ENCODE measurements at places on chromosomes 1 and 21. TPM values are rescaled to one million over a fixed set of nuclear protein-coding genes. Genes with fewer than 3 reads are reported as not detected.

Gene PTPRF
- total RNA-seq = 0.22 TPM

DNA sequence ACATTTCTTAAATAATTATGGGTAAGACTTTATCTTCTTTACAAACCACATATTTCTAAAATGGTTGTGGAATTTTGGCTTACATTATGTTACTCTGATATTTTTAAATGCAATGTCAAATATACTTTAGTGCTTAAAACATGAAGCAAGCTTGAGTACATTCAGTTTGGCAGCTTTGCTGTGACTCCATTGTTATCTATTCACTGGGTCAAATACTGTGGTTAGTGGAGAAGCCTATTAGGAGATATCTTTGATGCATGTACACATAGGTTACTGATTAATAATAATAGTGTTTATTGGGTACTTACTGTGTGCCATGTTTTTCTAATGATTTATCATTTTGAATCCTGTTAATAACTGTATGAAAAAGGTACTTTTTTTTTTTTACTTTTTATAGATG, 520.4 kb upstream of the B3GALT2 start:
- H3K4me3 ChIP-seq = no peak overlapping the region
- no peaks in the 10 kb centered on the region for H3K36me3 ChIP-seq
- DNase-seq = no peak
- H3K27ac ChIP-seq = no peak overlapping the region

DNA sequence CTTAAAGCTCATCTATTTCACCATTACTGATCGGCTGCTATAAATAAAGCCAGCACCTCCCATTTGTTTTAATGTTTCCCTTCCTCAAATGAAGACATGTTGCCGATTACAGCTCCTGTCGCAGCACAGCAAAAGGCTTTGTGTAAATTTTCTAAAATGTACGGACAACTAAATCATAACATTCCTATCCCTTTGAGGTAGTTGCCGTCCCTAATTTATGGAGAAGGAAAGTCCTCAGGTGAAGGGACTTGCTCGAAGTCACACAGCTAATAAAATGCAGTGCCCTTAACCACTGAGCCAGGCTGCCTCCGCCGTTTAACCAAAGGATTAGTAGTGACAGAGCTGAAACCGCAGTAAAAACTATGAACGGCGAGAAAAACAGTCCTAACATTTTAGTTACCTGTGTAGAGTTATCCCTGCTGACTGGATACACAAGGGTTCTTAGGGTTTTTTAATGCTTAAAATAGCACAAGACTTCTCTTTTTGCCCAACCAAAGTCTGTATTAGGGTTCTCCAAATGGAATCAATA, 871 bp downstream of the PINK1 start:
- DNase-seq = peak; percentile 59
- H3K4me3 ChIP-seq = peak overlapping the region; percentile 98
- peak overlapping the region; percentile 74 for H3K27ac ChIP-seq
- H3K36me3 ChIP-seq = peaks cover 8% of the 10 kb centered on the region
- peaks cover 1% of the 10 kb centered on the region for H3K27me3 ChIP-seq

GRCh38 chr21:36430841-36431240, 45.6 kb downstream of the CHAF1B start:
- no peaks in the 10 kb centered on the region for H3K36me3 ChIP-seq
- no peak for DNase-seq
- H3K4me3 ChIP-seq = no peak overlapping the region
- peaks cover 6% of the 10 kb centered on the region for H3K4me1 ChIP-seq

Gene PLA2G2F
- not detected for total RNA-seq

- no peaks in the 10 kb centered on the region for H3K4me1 ChIP-seq
- DNase-seq = no peak
- H3K36me3 ChIP-seq = no peaks in the 10 kb centered on the region
- no peaks in the 10 kb centered on the region for H3K27me3 ChIP-seq
Observed at GRCh38 chr1:54701066-54701465, 14.6 kb upstream of the TTC4 start.

- H3K4me3 ChIP-seq = no peak overlapping the region
- no peaks in the 10 kb centered on the region for H3K27me3 ChIP-seq
- H3K27ac ChIP-seq = no peak overlapping the region
- peaks cover 47% of the 10 kb centered on the region for H3K36me3 ChIP-seq
- no peak for DNase-seq
Observed at GRCh38 chr1:232966663-232967062, 16.3 kb downstream of the NTPCR start.

Gene CD53
- total RNA-seq = 397 TPM

Gene DMRTA2
- total RNA-seq = not detected

DNA sequence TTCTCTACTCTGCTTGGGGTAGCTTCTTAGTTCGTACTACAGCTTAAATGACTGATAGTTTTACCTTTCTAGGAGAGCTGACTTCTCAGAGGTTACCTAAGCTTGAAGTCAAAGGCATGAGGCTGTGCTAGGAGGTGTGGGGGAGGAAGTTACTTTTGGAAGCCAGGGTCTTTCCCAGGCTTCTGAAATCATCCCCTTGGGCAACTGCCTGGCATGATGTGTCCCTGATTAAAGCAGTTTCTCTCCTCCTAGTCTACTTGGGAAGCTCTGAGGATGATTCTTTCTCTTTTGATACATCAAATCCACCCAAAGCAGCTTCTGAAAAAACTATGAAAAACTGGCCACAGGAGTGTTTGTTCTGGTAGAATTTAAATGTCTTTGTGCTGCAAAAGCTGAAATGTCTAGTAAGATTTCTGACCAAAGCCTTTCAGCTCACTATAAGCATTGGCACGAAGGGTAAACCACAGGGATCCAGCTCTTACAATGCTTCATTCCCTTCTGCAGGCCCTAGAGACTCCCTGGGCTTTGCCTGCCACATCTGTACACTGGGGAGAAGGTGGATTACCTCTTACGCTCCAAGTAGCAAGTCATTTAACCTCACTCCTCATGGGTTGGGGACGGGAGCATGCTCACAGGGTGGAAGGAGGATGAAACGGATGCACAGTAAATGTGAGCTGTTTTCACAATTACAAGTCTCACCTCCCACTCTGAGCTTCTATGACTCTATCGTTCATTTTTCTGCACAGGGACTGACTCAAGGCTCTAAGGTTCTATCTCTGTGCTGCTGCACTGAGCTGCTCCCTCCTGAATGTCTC, 59.6 kb downstream of the RUNX1 start:
- H3K36me3 ChIP-seq = peaks cover 10% of the 10 kb centered on the region
- peaks cover 67% of the 10 kb centered on the region for H3K4me1 ChIP-seq
- DNase-seq = peak; percentile 54
- peak overlapping the region; percentile 23 for H3K4me3 ChIP-seq

Gene BATF3
- 2.6 TPM for total RNA-seq

Gene CCT8
- 94.6 TPM for total RNA-seq

Gene NME7
- 8.3 TPM for total RNA-seq

- H3K4me1 ChIP-seq = peaks cover 38% of the 10 kb centered on the region
- H3K27ac ChIP-seq = peak overlapping the region; percentile 100
- H3K4me3 ChIP-seq = peak overlapping the region; percentile 97
Observed at GRCh38 chr1:235865565-235866204, 1.0 kb downstream of the LYST start.

DNA sequence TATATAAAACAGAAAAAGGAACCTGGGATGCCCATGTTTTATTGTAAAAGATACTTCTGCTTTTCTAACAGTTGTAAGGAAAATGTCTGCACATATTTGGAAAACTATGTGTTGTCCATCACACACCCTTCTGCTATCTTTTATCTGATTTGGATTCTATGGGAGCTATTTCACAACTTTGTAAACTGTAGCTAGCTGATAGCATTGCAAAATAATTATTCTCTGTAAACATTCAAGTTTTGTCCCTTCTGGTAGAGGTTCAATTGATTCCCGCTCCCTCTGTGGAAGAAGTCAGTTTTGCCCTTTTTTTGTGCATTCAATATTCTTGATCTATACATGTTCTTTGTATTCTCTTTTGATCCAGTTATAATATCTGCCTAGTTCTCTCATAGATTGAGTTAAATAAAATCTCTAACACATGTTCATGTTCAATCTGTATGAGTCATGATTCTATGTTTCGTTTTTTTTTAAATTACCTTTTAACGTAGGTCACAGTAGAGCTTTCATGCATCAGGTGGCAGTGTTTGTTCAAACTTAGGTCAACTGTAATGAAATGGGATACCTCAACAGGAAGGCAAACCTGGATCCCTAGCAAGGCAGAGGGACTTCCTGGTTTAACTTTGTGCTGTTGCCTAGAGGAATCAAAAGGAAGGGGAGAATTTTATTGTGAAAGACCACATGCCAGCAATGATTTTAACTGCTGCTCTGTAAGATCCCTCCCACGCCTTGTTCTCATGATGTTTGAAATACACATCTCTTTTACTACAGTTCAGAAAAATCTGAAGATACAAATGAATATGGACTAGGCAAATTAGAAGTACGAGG, 26.0 kb upstream of the BCL9 start:
- H3K36me3 ChIP-seq = no peaks in the 10 kb centered on the region
- peaks cover 9% of the 10 kb centered on the region for H3K27me3 ChIP-seq
- DNase-seq = peak; percentile 14

DNA sequence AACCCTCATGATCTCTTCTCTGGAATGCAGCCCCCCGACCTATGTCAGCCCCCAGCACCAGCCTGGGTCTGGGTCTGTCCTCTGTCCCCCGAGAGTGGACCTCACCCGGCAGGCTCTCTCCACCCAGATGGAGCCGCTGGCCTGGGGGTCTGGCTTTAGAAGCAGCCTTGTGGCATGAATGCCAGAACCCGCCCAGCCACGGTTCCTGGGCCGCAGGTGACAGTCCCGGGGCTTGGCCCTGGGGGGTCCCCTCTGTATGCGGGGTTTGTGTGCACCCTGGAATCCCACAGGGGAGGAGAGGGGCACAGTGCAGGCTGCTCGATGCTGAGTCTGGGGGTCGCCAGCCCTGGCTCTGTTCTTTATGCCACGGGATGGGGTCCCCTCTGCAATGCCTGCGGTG, 96.0 kb upstream of the ACTRT2 start:
- no peak overlapping the region for H3K27ac ChIP-seq
- H3K4me3 ChIP-seq = no peak overlapping the region
- no peak for DNase-seq
- no peaks in the 10 kb centered on the region for H3K36me3 ChIP-seq
- H3K4me1 ChIP-seq = no peaks in the 10 kb centered on the region

DNA sequence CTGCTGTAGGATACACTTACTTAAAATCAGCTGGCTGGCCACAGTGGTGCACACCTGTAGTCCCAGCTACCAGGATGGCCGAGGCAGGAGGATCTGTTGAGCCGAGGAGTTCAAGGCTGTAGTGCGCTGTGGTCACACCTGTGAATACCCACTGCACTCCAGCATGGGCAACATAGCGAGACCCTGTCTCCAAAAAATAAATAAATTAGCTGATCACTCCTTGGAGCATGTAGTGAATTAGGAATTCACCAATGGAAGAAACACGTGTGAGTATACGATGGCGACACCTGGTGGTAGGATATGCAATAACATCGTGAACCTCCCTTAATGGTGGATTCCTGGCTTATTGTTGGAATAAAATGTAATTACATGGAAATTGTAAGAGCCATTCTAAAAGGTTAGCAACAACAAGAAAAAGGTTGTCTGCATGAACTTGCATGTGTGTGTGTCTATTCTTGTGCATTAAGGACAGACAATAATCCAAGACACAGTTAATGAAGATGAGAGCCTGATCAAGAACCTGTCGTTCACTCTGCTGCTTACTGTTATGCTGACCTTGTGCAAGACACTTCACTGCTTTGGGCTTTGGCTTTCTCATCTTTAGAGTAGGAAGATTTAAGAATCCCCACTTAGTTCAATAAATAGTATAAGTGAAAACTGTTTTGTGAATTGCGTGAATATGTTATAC, 38.6 kb upstream of the COX20 start:
- H3K4me1 ChIP-seq = peaks cover 4% of the 10 kb centered on the region
- no peak overlapping the region for H3K4me3 ChIP-seq
- H3K27ac ChIP-seq = no peak overlapping the region
- H3K36me3 ChIP-seq = no peaks in the 10 kb centered on the region

Data from CD4-positive, CD25-positive, alpha-beta regulatory T cell (primary cell).